ENCODE measurements at places on chromosomes 1 and 21.
A peak's percentile ranks its signal among the peaks of the same experiment; 100 is the strongest.

- DNase-seq, result no peak
Observed at GRCh38 chr1:153573351-153573750, 7.7 kb upstream of the S100A2 start.

DNA sequence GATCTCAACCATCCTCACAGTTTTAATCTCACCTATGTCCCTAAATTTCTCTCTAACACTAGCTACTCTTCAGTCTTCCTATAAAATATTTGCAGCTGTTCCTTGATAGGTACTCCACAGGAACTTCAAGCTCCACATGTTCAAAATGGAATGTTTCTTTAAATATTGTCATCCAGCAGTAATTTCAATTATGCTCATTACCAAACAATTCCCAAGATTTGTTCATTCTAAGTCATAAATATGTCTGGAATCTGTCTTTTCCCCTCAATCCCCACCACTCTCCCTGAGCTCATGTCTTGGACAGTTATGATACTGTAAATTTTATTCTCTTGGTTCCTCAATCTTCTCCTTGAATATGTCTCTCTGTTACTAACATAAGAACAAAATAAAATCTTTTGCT is 214.4 kb downstream of the NRIP1 start:
- no peak for DNase-seq

- no peak for DNase-seq
Observed at GRCh38 chr21:16421965-16422364, 692.2 kb downstream of the USP25 start.

GRCh38 chr1:12674358-12674757 is 30.5 kb downstream of the AADACL4 start:
- no peak for DNase-seq

DNA sequence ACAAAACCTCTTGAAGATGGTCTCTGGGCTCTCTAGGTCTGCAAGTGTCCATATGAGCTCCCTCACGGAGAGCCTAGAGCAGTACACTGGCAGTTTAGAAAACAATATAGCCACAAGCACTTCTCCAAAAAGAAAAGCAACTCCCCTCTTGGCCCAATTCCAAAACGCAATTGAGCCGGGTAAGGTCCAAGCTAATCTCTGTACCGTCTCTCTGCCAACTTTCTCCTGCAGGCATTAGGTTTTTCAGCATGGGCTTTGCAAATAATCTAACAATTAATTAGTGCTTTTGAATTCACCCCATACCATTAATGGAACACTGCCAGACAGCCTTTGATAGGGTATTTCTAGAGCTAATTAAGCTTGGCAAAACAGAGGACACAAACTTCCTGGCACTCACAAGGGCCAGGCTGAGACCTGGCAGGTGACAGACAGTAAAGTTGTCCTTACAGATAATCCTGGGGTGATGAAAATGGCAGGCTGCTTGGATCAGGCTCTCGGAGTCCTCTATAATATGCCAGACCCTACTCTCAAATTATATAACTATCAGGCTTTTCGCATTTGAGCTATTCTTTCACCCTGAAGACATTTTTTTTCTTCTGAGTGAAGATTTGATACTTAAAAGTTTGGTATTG is 39.8 kb downstream of the TGFBR3 start:
- DNase-seq, result peak; percentile 84

GRCh38 chr1:167748906-167749305 is 27.1 kb downstream of the MPZL1 start:
- DNase-seq, result no peak

GRCh38 chr1:30756545-30757351 is 826 bp downstream of the LAPTM5 start:
- DNase-seq, result no peak

DNA sequence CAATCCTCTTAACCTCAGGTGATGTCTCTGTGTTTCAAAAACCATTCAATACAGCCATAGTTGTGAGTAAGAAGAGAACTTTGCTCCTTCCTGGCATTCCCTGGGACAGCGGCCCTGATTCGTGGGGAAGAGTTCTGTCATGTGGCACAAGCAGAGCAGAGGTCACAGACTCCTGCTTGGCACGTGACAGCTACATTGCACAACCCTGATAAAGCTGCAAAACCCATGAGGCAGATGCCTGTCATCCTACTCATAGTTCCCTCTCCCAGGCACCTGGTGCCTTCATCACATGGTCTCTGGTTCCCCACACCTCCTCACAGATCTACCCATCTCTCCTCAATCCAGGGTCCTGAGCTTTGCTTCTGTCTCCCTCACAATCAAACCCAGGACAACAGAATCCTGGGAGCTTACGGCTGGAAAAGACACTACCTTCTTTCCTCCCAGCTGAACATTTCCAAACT is 70.8 kb downstream of the PLPP3 start:
- DNase-seq, result no peak

- no peak for DNase-seq
Observed at GRCh38 chr1:153552335-153552734, 3.3 kb upstream of the S100A3 start.

- DNase-seq, result peak; percentile 87
Observed at GRCh38 chr1:155255243-155256007, at the start of gene ENTREP3. TSS of gene ENTREP3 (minus strand) at chr1:155255483. CDS start at chr1:155254877, 606 bp downstream.

DNA sequence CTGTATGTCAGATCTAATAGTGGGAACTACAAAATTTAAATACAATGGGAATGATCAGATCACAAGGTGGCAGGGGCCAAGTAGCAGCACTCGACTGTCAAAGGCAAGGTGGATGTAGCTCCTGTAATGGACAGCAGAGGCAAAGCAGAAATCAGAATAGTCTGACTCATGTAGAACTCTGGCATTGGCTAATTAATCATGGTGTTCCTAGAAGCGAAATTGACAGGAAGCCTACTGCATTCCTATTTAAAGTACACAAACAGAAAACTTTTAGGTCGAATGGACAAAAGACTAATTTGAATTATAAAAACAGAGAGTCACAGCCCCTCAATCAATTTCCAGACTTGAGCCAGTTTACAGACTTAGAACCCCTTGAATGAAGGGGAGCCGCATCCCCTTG is 17.4 kb upstream of the IL12RB2 start:
- DNase-seq, result no peak

GRCh38 chr21:33063375-33063883 is 6.5 kb upstream of the OLIG1 start:
- DNase-seq, result no peak

GRCh38 chr21:22019766-22020165 is 1021.6 kb downstream of the NCAM2 start:
- DNase-seq, result no peak

DNA sequence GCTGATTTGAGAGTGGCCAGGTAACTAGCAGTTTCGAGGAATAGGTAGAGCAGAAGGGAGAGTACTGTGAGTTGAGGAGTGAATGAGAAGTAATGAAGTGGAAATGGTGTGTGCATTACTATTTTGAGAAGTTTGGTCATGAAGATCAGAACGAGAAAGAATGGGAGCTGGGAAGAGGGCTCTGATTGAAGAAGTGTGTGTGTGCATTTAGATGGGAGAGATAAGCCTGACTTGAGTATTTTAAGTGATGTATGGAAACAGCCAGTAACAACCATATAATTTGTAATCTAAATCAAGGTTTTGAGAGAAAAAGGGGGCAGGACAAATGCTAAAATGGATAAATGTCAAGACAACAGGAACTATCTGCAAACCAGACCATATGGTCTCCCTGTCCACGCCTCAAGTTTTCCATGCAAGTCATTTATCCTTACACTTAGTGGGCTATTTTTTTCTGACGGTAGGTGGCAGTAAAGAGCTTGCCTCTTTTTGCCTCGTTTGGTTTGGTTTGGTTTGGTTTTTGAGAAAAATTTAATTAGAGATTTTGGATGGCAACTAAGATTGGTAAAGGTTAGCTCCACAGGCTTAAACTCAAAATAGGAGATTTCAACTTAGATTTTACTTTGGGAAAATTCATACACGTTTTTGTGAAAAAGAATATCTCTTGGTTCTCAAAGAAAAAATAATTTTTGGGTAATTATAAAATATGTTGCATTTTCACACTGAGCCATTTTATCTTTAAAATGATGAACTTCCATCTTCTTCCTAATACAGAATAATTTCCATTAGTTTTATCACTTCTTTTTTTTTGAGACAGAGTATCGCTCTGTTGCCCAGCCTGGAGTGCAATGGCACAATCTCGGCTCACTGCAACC is 9.5 kb upstream of the B3GALNT2 start:
- DNase-seq, result peak; percentile 73

DNA sequence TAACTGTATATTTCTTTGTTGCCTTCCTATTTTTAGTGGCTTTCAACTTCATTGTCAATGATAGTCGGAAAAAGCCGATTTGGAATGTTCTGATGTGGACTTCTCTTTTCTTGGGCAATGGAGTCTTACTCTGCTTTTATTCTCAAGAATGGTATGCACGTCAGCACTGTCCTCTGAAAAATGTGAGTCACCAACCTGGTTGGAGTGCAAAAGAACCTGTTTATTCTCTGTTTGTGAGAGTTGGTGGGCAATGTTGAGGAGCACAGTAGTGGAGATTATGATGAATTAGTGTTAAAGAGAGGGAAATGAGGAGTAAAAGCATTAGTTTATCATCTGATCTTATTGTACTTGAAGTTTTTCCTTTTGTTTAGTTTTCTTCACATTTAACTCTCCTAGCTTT is 14.5 kb upstream of the AXDND1 start:
- DNase-seq, result no peak

- DNase-seq, result no peak
Observed at GRCh38 chr21:44699502-44700001, 2.6 kb downstream of the KRTAP10-12 start.

GRCh38 chr1:51484591-51484990 is 34.5 kb downstream of the EPS15 start:
- no peak for DNase-seq

DNA sequence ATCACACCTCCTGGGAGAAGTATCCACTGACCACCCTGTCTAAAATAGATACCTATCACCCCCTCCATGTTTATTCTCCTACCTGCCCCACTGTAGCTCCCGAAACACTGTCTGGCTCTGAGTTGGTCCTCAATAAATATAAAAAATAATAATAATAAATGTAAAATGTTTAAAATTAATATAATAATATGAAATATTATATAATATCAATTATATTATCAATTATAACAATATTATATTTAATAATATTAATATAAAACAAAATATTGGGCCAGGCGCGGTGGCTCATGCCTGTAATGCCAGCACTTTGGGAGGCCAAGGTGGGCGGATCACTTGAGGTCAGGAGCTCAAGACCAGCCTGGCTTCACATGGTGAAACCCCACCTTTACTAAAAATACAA is 52.3 kb upstream of the TIAM1 start:
- DNase-seq, result no peak

DNA sequence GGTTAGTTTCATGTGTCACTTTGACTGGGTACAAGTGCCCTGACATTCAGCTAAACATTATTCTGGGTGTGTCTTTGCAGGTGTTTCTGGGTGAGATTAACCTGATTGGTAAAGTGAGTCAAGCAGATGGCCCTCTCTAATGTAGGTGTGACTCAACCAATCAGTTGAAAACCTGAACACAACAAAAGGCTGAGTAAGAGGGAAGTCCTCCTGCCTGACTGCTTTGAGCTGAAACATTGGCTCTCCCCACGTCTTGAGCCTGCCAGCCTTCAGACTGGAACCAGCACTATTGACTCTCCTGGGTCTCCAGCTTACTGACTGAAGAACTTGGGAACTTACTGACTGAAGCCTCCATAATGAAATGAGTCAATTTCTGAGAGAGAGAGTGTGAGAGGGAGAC is 70.0 kb upstream of the C21orf91 start:
- no peak for DNase-seq

DNA sequence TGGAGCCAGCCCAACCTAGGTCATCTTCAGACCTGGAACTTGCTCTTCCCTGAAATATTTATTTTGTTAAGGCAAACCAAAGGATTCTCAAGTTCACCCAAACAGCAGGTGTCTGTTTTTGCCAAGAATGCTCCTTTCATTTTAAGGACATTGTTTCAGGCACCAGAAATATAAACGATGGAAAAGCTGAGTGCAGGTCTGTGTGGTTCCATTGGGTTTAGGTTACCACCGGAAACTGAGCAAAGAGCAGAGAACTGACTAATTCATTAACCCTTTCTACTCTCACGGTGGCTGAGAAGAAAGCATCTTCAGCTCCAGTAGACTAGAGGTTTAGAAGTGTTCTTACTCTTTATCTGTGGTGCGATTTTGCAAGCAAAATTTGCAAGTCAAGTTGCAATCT is 38.0 kb upstream of the ZC3H11B start:
- DNase-seq, result no peak

DNA sequence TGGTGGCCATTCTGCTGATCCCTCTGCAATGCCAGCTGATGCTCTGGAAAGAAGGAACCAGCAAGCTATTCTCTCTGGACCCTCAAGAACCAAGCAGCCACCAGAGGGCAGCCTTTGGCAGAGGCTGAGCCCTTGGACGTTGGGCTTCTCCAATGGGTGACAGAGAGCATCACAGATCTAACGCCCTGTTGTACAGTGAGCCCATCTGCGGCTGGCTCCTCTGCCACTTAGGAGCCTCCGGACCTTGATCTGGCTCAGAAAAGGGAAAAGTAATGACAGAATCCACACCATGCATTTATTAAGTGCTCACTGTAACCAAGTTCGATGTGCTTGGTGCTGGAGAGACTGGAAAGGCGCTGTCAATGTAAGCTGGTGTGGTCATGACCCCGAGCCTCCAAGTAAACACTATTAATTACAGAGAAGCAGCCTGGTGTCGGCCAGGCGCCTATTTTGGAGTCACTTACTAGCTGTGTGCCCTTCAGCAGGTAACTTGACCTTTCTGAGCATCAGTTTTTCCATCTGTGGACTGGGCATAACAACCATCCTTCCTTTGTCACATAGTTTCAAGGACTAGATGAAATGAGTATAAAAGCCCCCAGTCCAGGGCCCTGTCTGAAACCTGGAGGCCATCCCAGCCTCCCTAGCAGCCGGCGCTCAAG is 34.9 kb downstream of the ECE1 start:
- peak; percentile 68 for DNase-seq

All from right lung (tissue), 10 donors.